ENCODE measurements at places on chromosomes 2 and 18. TPM values are rescaled to one million over a fixed set of nuclear protein-coding genes. Genes with fewer than 3 reads are reported as not detected.

Gene UGT1A8
- not detected for total RNA-seq

Gene CXCR1
- not detected for total RNA-seq

Gene CDH7
- total RNA-seq = not detected

Gene KLHL29
- 4.2 TPM for total RNA-seq

Gene RTP5
- total RNA-seq = not detected

Gene ACMSD
- not detected for total RNA-seq

Gene FOXI3
- not detected for total RNA-seq

Gene PPIL3
- 51.9 TPM for total RNA-seq
